ENCODE measurements at places on chromosomes 4 and X.
A peak's percentile ranks its signal among the peaks of the same experiment; 100 is the strongest.

GRCh38 chrX:24479924-24480323, 14.8 kb downstream of the PDK3 start:
- DNase-seq: peak; percentile 38

GRCh38 chrX:31870267-31870666, 798.4 kb upstream of the FTHL17 start:
- no peak for DNase-seq

DNA sequence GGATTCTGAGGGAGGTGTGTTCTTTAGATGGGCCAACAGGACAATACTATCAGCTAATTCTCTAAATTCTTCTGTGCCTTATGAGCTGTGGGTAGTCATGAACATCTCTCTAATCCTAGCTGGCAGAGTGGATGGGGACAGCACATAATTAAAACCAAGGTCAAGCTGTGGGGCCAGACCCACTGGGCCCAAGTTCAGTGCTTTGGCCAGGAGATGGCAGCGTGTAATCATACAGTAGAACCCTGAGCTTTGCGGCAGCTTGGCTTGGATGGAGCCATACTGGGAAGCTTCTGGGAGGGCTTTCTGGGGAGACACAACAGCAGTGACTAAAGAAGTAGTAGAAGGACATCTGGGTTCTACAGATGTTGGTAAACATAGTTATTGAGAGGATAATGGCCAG, 140.3 kb upstream of the CXCL13 start:
- peak; percentile 5 for DNase-seq

DNA sequence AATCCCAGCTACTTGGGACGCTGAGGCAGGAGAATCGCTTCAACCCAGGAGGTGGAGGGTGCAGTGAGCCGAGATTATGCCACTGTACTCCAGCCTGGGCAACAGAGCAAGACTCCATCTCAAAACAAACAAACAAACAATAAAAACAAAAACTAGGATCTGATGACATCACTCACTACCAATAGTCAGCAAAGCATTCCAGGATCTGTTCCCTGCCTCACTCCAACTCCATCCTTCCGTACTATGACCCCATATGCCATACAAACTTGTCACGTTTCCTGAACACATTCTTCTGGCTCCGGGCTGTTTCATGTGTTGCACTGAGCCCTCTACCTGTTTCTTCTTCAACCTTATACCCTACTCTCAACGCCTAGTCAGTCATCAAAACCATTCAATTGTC, 47.3 kb downstream of the RBM47 start:
- no peak for DNase-seq

DNA sequence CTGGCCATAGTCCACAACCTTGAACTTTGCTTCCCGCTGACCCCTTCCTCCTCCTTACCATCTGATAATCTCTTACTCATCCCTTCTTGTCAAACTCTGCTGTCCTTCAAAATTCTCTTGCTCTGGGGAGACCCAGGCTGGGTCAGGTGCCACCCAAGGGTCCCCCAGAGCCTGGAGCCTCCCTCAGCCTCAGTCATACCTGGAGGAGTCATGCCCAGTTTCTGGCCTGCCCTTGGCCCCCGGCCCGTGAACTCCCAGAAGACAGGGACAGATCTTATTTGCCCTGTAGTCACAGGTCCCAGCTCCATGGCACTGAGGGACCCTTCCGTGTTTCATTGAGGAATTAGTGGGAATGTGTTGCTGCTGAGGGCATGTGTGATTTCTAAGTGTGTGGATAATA, 4.7 kb upstream of the GPR78 start:
- DNase-seq: no peak

DNA sequence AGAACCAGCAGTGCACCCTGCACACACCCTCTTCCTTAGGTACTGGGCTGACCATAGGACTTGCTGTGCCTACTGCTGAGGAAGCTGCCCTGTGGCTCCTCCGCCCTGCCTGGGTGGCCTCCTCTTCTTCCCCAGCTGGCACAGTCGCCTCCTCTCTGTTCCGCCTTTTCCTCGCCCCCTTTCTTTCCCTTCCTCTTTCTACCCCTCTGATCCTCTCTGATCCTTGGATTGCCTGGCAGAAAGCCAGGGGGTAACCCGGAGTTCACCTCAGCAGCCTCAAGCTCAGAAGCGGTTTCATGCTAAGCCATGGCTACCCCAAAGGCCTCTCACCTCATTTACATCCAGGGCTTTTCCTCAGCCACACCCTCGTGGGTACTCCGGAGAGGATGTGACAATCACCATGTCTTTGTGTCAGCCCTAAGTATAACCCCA, 136.2 kb downstream of the SMIM20 start:
- DNase-seq: no peak
